ENCODE measurements at places on chromosomes 16 and 17.

GRCh38 chr16:72967941-72968340, 80.0 kb downstream of the ZFHX3 start:
- DNase-seq = no peak

- DNase-seq = peak; percentile 85
Measured at GRCh38 chr17:66431910-66432309, 129.5 kb downstream of the PRKCA start.

DNA sequence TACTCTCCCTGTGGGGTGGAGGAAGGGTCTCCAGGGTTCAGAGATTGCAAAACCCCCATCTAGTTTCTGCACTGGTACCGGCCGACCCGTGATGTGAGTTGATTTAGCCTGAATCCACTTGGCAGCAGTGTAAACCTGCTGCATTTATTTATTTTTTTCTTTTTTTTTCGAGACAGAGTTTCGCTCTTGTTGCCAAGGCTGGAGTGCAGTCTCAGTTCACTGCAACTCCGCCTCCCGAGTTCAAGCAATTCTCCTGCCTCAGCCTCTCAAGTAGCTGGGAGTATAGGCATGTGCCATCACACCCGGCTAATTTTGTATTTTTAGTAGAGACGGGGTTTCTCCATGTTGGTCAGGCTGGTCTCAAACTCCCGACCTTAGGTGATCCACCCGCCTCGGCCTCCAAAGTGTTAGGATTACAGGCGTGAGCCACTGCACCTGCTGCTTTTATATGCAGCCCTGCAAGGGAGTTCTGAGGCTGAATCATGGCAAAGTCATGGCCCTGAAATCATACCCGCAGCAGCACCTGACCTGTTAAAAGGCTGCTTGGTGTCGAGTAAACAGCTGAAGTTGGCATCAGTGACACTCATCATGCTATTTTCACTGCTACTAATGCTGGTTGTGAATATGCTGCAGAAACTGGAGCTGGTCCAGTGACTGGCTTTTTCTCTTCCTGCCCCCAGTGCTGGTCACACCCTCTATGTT, 21.4 kb downstream of the DEXI start:
- no peak for DNase-seq

DNA sequence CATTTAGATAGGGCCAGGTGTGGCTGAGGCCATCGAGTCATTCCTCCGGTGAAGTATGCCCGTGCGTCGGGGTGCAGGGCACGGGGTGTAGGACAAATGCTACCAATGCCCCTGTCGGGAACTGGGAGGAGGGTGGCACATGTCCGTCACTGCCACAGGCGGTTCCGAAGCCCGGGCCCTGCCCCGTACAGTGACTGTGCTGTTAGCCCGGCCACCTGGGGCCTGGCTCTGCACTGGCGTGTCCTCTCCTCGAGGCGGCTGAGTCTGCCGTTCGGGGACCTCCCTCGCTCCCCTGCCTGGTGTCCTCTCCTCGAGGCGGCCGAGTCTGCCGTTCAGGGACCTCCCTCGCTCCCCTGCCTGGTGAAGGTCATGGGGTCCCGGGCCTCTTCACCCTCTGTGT, 7.0 kb upstream of the ZFPM1 start:
- DNase-seq = no peak

- no peak for DNase-seq
Measured at GRCh38 chr16:12257926-12258561, 281.5 kb downstream of the SNX29 start.

- peak; percentile 29 for DNase-seq
Measured at GRCh38 chr17:4236456-4236855, 27.3 kb downstream of the ANKFY1 start.

GRCh38 chr16:11402051-11402744, 56.9 kb downstream of the RMI2 start:
- DNase-seq = no peak

DNA sequence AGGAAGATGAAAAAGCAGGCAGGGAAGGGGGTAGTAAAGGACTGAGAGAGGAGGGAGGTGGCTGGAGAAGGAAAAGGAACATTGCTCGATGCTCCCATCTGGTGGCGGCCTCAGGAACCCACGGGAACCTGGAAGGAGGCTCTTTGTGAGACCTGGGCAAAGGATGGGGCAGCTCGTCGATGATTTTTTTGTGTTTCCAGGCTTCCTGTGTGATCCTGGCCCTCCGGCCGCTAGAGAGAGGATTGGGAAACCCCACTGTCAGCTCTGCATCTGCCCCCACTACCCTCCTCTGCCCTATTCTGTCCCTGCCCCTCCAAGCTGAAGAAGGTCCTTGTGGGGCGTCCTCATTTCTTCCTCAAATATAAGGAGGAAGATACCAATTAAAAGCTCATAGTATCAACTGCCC, 6.6 kb downstream of the WFIKKN2 start:
- DNase-seq = peak; percentile 55

DNA sequence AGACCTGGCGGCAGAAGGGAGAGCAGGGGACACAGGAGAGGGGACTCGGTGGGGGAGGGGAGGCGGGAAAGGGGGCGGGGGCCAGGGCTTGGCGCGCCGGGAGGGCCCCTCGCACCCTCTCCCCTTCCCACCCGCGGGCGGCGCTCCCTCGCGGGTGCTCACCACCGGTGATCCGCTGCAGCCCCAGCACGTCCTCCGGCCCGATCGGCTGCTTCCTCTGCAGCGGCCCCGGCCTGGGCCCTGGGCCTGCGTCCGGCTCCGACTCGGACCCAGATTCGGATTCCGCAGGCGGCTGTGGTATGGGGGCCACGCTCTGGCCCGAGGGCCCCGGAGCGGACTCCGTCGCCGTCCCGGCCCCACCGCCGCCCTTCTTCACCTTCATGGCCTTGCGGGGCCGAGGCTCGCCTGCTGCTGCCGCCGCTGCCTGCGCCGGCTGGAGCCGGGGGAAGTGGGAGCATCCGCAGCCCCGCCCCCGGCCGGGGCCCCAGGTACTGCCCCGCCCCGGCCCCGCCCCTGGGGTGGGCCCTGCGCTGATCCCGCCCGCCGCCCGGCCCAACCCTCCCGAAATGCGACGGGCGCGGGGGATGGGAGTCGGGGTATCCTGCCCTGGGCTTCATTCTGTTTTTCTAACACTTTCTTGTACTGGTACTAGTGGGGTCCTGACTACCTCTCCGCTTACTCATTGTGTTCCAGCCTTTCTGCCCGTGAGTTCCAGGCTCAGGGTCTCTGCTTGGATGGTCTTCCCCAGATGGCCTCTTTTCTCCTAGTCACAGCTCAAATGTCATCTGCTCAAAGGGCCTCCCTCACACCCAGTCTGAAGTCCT, at the start of gene UNC119:
TSS of gene UNC119 (minus strand) at position 449 of the 824 bp plus-strand sequence. CDS start at position 382, 67 bp downstream.
- peak; percentile 61 for DNase-seq

- no peak for DNase-seq
Measured at GRCh38 chr17:78125138-78125913, 3.2 kb downstream of the TMC6 start.

DNA sequence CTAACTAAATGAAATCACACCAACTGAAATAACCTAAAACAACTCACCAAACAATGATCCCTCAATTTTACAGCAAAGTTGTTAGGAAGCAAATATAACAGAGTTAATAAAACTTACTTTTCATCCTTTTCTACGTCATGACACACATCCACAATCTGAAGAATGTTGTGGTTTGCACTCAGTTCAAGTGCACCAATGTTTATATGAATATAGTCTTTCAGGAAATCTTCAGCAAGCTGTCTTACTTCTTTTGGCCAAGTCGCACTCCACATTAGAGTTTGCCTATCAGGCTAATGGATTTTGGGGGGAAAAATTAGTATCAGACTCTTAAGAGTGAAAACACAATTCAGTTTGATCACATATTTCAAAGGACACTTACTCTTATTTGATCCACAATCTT, 3.3 kb downstream of the DDX5 start:
- DNase-seq = peak; percentile 27

- DNase-seq = no peak
Measured at GRCh38 chr17:50137042-50137441, 7.1 kb upstream of the SAMD14 start.

DNA sequence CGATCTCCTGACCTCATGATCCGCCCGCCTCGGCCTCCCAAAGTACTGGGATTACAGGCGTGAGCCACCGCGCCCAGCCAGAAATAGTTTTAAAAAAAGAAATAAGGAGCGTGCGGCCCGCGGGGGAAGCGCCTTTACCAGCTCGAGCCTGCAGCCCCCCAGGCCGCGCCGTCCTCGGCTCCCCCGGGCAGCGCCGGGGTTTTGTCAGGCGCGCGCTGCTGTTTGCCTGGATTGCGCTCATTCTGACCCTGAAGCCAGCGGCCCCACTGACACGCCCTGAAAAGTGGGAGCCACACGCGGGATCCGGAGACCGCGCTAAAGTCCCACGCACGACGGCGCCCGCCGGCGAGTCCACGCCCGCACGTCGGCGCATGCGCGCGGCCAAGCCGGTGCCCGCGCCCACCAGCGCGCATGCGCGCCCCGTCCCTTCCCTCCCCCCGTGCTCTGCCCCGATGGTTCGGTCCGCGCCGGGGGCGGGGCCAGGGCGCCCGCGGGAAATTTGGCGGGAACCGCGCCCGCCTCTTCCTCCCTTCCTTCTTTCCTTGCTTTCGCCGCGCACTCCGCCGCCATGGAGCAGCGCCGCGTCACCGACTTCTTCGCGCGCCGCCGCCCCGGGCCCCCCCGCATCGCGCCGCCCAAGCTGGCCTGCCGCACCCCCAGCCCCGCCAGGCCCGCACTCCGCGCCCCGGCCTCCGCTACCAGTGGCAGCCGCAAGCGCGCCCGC, at the start of gene CDT1:
TSS of gene CDT1 (plus strand) at position 526 of the 724 bp plus-strand sequence. CDS start at position 569, 43 bp downstream.
- DNase-seq = peak; percentile 64

DNA sequence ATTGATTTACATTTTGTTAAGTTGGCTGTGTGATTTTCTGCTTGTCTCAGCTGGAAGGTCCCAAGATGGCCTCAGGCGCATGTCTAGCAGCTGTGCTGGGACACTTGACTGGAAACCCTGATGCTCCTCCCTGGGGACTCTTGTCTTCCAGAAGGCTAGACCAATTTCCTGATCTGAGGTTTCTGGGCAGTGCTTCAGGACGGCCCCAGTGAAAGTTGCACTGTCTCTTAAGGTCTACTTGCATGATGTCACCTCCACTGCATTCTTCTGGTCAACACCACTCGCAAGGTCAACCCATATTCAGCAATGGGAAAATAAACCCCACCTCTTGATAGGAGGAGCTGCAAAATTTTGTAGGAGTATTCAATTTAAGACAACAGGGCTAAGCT, 116.0 kb downstream of the SALL1 start:
- peak; percentile 29 for DNase-seq

- DNase-seq = no peak
Measured at GRCh38 chr17:16929757-16930520, 42.0 kb downstream of the TNFRSF13B start.

GRCh38 chr17:21005803-21006202, 37.0 kb downstream of the USP22 start:
- no peak for DNase-seq

GRCh38 chr17:69540356-69540755, 125.9 kb downstream of the MAP2K6 start:
- peak; percentile 9 for DNase-seq

- peak; percentile 96 for DNase-seq
Measured at GRCh38 chr17:40956401-40957254, 10.1 kb downstream of the KRT39 start.

DNA sequence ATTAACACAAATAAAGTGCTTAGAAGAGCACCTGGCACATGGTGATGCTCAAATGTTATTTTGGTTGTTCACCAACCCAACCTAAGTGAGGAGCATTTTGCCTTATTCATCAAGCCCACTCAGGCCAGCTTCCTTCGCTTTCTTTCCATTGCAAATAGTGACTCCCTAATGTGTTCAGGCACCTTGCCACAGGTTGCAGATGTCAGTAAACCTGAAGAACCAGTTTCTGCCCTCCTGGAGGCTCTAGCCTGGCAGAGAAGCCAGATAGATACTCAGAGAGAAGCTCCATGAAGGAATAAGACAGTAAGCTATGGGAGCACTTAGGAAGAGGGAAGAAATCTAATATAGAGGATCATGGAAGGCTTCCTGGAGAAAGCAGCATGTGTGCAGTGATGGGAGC, 23.9 kb downstream of the GPR139 start:
- DNase-seq = no peak

GRCh38 chr16:73414638-73415037, 366.7 kb upstream of the ZFHX3 start:
- DNase-seq = no peak

- no peak for DNase-seq
Measured at GRCh38 chr16:620700-621525, 9.9 kb upstream of the WFIKKN1 start.

GRCh38 chr17:10247810-10248209, 49.4 kb upstream of the GAS7 start:
- DNase-seq = peak; percentile 95

GRCh38 chr17:81385320-81386111, 9.7 kb upstream of the BAHCC1 start:
- no peak for DNase-seq

- DNase-seq = no peak
Measured at GRCh38 chr17:7315570-7316235, 543 bp upstream of the GPS2 start.

DNA sequence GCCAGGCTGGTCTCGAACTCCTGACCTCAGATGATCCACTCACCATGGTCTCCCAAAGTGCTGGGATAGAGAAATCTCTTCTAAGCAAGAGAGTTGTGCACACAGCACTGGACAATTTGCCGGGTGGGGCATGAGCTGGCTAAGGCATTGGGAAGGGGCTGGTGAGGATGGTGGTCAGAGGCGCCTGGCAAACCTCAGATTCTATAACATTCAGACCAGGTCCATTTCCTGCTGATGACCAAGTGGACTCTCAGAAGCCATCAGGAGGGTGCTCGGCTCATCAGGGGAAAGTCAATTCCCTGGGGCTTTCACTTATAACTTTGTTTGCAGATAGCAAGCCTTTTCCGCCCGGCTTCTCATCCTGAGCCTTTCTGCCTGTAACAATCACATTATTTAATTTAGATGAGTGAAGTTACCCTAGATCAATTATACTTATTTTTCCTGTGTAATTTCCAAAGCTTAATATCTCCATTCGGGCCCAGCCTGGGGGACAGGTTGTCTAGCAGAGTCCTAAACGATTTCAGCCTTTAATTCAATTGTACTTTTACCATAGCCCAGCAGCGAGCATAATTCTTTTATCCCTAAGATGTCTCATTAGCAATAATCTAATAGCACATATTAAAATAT, 15.0 kb upstream of the SLC6A2 start:
- DNase-seq = no peak

DNA sequence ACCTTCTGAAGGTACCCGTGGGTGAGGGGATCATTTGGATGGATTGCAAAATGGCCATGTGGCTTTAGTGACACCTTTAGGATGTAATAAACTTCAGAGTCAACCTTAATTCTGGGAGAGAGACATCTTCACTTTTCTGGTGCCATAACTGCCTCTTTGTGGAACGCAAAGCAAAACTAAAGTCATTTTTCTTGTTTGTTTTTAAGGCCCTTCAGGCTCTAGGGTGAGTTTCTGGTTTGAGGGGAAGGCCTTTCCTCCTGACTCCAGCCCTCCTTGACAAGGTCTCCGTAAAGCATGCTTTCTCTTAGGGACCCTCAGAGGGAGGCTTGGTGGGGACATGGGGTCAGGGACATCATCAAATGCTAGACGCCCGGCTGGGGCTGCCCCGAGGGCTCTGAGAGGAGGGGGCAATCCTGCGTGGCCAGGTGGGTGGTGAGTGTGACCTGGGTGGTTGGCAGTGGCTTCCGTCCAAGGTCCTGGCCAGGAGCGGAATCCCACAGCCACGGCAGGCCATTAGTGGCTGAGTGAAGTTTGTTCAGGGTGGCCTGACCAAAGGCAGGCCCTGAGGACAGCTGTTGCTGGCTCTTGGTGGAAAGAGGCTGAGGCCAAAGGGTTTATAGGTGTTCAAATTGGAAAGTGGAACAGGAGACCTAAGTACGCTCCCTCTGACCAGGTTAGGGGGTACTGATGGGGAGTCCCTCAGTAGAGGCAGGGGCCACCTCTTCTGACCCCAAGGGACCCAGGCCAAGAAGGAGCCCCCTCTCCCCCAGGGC, 112.2 kb downstream of the METRNL start:
- DNase-seq = no peak

GRCh38 chr17:34997355-34997862, 17.1 kb downstream of the LIG3 start:
- peak; percentile 60 for DNase-seq

Data from AG10803 (cell line).